Suprapubic skin (tissue), 4 donors: ENCODE measurements at places on chromosomes 5 and 9. TPM values are rescaled to one million over a fixed set of nuclear protein-coding genes. Genes with fewer than 3 reads are reported as not detected.

- DNase-seq, result no peak
These were observed 235.5 kb upstream of the WWC1 start for GRCh38 chr5:168055961-168056360.

DNA sequence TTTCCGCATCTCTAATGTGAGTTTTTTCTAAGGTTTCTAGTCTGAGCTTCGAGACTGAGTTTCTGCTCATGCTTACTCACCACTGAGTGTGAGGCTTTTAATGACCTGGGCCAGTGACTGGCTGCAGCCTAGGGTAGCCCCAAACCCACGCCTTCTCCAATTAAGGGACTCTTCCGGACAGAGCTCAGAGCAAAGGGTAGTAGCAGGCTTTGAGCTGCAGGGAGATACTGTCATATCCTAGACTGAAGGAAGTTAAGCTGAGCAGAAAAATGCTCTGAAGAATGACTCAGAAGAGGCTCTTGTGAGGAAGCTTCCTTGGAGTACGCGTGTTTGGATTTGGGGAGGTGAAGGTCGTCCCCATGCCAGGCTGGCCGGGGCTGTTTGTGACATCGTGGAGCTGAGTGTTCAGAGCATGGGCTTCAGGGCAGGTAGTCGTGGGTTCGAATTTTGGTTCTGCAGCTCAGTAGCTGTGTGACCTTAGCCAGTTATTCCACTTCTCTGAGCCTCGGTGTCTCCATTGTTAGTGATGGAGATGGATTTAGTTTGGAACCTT, 3.5 kb downstream of the USP20 start:
- DNase-seq, result no peak

GRCh38 chr5:71937921-71938698, 169.2 kb upstream of the MAP1B start:
- no peak for DNase-seq

DNA sequence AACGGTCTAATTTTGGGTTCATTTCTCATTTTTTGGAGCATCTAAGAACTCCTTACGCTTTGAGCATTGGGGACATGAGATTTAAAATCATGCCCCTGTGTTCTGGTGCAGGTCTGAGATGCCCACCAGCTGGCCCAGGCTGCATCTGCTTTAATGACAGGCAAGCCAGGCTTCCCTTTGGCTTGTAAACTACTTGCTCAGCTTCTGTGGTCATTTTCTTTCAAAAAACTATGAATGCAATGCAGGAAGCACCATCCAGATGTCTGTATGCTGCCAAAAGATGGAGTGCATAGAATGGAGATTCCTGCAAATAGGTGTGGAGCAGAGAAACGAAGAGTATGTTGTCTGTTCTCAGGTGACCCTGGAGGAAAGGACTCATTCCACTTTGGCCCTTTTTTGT, 399.9 kb upstream of the ADAMTSL1 start:
- no peak for DNase-seq

DNA sequence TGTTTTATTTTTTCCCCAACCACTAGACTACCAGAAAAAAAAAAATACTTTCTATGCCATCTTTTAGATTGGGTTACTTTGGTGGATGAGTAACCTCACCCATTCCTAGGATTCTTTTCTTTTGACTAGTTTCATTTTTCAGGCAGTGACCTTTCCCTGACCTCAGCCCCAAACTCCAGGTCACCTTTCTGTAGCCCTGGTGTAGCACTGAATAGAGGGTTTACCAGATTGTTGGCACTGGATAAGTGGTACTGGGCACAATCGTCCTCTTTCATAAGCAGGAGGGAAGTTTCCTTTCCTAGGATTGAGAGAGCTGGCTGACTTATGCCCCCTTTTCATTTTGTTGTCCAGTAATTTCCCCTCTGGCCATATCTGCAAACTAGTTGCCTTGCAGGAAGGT, 169.4 kb upstream of the TMEM161B start:
- no peak for DNase-seq

DNA sequence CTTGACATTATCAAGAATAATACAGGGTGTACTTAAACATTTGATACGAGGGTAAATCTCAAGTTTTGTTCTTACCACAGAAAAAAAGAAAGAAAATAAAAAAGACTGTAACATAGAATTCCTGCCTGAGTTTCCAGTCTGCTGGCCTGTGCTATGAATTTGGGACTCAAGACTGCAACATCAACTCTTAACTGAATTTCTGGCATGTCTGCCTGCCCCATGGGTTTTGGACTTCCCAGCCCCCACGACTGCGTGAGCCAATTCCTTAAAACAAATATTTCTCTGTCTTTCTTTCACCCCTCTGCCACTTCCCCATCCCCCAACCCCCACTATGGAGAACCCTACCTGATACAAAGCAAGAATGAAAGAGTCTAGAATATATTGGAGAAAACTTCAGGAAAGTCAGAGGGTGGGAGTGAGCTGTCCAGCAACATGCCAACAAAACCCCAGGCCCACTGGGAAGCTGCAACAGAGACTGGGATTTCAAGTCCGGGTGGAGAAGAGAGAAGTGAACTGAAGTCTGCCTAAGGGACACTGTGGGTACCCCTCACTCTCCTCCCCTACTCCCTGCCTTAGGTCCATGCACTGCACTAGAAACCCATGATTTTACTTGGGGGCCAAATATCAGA, 43.0 kb downstream of the MARCHF3 start:
- DNase-seq, result no peak

GRCh38 chr5:161934486-161934885, 86.6 kb downstream of the GABRA1 start:
- no peak for DNase-seq

DNA sequence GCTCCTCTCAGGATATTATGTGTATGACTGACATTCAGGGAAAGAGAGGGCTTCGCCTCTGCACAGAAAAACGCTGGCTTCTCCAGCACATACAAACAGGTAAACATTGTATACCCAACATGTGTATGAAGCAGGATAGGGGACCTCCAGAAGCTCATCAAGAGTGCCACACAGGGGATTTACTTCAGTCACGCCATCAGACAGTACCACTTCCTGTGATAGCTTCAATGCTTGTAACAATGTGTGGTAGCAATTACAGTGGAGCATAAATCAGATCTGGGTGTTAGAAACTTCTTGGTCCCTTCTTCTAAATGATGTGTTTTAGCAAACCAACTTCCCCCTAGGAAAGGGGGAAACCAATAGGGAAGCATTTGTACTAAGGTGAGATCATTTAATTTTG, 160.8 kb downstream of the TSSK1B start:
- no peak for DNase-seq

- DNase-seq, result no peak
These were observed 78.3 kb downstream of the DCP2 start for GRCh38 chr5:113054899-113055298.

GRCh38 chr5:95773335-95774059, 42.4 kb downstream of the RHOBTB3 start:
- DNase-seq, result no peak

DNA sequence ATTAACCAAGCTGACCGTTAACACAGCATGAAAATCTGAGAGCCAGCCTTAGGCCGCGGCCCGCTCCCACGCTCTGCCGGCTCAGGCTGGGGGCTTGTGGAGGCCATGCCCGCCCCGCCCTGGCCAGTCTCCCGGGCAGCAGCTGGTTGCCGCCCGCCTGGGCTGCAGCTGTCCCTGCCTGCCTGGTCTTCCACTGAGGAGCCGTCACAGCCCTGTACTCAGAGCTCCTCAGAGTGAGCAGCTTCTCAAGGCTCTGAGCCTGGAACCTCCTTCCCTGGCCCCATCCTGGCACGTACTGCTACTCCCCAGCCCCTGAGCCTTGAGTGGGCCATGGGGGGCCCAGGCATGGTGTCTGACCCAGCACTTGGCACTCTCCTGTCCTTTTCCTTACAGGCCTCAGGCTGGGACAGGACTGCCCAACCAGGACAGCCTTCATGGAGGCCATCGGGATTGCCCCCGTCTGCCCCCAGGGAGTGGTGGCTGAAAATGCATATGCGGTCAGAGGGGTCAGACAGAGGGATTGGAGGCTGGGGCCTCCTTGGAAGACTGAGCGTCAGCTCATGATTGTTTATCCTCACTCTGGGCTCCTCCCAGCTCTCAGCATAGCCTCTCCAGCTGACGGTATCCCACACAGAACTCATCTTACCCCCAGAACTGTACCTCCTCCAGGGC, 11.9 kb downstream of the FGFR4 start:
- DNase-seq, result no peak

- no peak for DNase-seq
These were observed 21.8 kb upstream of the ZNF618 start for GRCh38 chr9:113854310-113854709.

GRCh38 chr5:61559146-61559545, 227.1 kb downstream of the ZSWIM6 start:
- DNase-seq, result no peak

GRCh38 chr9:34962546-34962945, 4.5 kb downstream of the PHF24 start:
- no peak for DNase-seq

- DNase-seq, result no peak
These were observed 80.5 kb downstream of the NREP start for GRCh38 chr5:111676466-111676865.

- DNase-seq, result no peak
These were observed 131.1 kb downstream of the CHSY3 start for GRCh38 chr5:130035388-130035787.

DNA sequence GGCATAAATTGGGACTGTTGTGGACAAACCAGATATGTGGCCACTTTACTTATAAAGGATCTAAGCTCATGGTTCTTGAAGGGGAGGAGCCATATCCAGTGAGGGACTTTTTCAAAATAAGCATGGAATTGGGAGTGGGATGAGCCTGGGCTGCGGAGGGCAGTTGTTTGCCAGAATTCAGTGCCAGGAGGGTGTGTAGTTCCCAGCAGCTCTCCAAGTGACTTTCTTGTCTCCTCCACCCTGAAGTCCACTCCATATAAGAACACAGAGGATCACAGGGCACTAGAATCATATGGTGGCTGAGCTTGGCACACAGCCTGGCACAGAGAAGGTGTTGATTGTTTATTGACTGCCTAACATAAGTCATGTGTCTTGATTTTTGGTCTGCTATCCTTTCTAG, 121.1 kb downstream of the CAVIN4 start:
- no peak for DNase-seq

- DNase-seq, result no peak
These were observed 36.9 kb upstream of the MED27 start for GRCh38 chr9:132116583-132116982.

- no peak for DNase-seq
These were observed 13.4 kb downstream of the PCSK5 start for GRCh38 chr9:75903785-75904360.

DNA sequence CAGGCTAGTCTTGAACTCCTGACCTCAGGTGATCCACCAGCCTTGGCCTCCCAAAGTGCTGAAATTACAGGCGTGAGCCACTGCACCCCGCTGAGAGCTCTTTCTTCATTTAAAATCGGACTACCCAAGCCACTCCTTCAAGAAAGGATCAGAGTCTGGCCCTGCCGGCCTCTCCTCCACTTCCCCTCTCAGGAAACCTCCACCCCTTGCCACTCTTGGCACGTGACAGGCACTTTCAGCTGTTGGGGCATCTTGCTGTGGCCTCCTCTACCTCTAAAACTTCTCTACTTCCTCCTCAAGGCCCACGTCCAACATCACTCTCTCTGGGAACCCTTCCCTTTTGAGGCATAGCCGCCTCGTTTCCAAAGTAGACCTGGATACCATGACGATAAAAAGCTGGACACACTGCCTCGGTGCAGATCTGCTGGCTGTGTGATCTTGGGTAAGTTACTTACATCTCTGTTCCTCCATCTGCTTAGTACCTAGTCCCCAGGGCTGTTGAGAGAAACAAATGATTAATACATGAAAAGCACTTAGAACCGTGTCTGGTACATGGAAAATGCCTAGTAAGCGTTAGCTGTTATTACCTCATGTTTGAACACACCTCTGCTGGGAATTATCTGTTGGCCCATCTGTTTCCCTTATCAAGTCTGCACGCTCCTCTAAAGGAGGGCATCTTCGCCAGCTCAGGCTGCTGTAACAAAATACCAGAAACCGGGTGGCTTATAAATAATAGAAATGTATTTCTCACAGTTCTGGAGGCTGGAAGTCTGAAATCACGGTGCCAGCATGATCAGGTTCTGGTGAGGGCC, 55.3 kb downstream of the SMIM23 start:
- no peak for DNase-seq

DNA sequence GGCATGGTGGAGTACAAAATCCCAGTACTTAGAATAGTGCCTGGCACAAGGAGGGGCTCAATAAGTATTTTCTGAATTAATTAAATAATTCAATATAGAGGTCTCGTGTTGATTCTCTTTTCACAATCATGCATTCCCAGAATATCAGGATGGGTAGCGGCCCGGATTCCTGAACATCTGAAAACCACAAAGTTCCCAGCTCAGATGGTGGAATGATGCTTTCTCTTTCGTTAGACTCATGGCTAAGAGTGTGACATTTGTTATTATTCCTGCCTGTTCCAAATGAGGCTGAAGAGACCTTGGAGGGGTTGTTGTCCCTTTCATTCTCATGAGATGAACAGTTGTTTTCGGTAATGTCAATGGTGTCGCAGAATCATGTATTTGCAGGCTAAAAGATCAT, 95.4 kb upstream of the LIFR start:
- DNase-seq, result no peak

GRCh38 chr9:26814799-26815198, 77.8 kb downstream of the CAAP1 start:
- no peak for DNase-seq

DNA sequence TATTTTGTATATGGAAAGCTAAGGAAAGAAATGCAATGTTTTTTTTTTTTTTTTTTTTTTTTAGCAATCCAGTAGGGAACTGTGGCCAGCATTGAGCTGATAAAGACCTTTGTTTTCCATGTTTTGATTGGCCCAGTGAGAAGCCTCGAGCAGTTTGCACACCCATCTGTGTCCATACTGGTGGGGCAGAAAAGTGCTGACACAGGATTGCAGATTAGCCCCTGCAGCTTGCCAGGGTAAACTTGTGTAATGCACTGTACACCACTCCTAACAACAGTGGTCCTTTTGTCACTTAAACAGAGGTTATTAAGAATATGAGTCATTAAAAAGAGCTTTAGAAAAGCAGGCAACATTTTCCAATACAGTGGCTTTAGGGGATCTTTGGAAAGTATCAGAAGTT, 132.8 kb upstream of the CDKN2B start:
- no peak for DNase-seq

INSL6 gene
- not detected for total RNA-seq

ACTBL2 gene
- not detected for total RNA-seq

SHISAL2B gene
- not detected for total RNA-seq

RANBP17 gene
- 1.4 TPM for total RNA-seq

SAXO1 gene
- total RNA-seq, result 0.08 TPM

SPATA31D4 gene
- not detected for total RNA-seq
